ENCODE measurements at places on chromosomes 5 and 9.

DNA sequence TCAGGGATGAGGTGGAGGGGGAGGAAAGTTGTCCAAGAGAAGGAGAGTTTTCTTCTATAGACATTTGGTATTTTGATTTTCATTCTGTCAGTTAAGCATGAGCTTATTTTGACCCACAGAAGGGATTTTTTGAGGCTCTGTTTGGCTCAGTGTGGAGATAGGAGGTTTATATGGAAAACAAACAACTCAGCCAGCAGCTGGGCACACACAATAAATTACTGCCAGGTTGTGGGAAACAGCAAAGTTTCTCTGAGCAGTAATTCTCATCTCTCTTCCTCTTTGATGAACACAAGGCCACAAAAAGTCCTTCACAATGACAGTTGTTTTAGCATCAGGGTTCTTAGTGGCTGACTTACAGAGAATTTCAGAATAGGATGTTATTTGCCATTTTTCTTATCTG is 486.1 kb downstream of the KDM4C start:
- DNase-seq = no peak

DNA sequence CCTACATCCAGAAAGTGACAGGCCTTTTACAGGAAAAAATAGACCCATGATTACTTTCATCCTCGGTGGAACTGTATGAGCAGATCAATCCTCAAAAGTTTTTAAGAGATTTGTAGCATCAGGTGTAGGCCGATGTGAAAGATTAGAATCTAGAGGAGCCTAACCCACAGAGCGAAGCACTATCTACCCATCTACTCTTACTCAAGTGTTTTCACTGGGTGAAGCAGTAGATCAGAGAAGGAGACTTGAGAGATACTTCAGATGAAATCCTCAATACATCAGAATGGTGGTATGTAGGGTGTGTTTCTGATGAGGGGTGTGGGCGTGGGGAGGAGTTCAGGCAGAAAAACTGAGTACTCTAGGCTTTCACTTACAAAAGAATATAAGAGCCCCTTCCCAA is 192.8 kb downstream of the FER start:
- no peak for DNase-seq

GRCh38 chr5:111366388-111366787 is 142.2 kb downstream of the CAMK4 start:
- no peak for DNase-seq

DNA sequence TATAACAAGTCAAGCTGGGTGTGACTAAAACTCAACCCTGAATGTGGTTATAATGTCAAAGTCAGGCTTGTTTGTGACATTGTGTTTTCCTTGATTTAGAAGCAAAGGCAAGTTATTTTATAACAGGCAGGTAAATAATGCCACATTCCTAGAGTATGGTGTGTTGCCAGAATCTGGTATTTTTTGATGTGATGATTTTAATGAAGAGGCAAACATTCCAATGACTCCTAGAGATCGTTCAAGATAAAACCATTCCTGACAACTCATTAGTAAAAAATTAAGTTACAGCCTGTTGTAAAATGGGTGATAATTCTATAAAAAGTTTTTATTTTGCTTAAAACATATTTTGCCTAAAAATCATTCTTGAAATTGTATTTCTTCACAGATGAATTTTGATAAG is 60.0 kb downstream of the RAB14 start:
- no peak for DNase-seq

- no peak for DNase-seq
Measured at GRCh38 chr5:62214701-62215100, 91.3 kb upstream of the KIF2A start.

DNA sequence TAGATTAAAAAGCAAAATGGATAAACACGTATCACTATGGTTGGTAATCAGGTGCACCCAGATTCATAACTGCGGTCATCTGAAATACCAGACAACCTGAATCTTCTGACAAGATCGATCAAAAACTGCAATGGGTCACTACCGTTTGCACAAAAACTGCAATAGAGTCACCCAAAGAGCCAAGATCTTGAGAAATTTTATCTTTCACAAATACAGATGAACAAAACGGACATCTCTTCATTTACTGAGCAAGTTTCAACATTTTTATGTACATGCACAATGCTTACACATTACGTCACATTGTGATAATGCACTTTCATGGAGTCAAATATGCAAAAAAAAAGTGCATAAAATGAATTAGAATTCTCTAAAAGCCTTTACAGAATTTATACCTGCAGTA is 18.6 kb downstream of the PRKAA1 start:
- DNase-seq = no peak

- peak; percentile 5 for DNase-seq
Measured at GRCh38 chr5:53983568-53984460, 326.6 kb downstream of the ARL15 start.

DNA sequence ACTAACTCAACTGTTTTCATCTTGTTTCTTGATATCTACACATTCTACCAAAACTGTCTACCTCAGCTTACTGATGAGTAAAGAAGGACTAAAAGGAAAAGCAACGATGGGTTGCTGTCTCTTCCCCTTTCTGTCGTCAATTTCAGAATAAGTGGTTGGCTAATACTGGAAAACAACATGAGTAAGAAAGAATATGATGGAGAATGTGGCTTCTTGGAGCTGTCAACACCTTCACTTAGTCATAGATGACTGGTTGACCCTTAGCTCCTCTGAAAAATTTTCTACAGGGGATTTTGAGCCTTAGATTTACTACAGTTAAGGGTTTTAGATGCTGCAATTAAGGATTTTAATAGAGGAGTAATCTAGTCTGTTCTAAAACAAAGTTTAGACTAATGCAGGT is 797.9 kb downstream of the TLE4 start:
- DNase-seq = no peak

- no peak for DNase-seq
Measured at GRCh38 chr9:79829566-79830302, 258.0 kb downstream of the TLE4 start.

GRCh38 chr9:134509281-134509680 is 132.3 kb upstream of the COL5A1 start:
- no peak for DNase-seq

GRCh38 chr9:131728961-131729360 is 10.9 kb downstream of the RAPGEF1 start:
- no peak for DNase-seq

DNA sequence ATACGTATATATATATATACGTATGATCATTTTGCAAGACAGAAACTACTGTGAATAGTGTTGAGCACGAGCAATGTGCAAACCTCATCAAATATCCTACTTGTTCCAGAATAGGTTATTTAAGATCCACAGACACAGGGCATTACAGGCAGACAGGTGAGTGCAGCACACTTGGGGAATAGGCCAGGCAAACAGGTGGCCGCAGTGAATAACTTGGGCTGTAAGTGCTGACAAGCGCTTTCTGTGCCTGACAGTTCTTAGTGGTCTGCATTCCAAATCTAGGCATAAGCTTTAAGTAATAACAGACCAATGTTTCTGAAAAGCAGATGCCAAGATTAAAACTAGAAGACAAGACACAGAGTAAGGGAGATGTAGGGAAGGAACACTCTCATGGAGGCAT is 77.9 kb downstream of the LHFPL2 start:
- no peak for DNase-seq

DNA sequence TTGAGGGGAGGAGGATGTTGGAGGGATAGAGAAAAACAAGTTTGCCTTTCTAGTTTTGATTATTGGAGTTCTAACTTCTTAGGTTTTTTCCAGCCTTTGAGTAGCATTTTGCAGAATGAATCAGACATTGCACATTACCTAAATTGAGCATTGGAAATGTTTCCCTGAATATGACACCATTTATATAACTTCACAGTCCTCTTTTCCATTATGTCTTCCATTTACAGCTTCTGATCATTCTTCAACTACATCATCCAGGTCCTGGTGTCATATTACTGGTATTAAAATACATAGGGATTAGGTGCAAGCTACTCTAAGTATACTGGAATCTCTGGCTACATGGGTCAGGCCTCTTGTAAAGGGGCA is 286.1 kb downstream of the ARHGAP26 start:
- no peak for DNase-seq

- no peak for DNase-seq
Measured at GRCh38 chr5:41368158-41368557, 142.2 kb downstream of the PLCXD3 start.

DNA sequence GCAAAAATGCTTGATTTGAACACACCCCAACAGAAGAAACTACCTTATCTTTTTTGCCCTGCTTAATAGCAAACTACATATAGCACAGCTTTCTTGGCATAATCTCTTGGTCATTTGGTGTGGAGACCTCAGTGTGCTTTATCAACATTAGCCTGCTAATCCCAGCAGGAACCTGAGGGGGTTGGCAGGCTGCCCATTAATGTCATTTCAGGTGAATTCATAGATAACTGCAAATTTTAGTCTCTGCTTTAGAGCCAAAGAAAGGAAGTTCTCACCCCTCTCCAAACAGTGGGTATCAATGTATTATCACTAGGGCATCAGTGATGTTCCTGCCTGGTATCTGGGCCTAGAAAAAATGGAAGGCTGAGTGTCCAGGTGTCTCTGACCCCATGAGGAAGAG is 489.0 kb downstream of the NTRK2 start:
- no peak for DNase-seq

- no peak for DNase-seq
Measured at GRCh38 chr5:121763665-121764064, 88.0 kb upstream of the FTMT start.

GRCh38 chr5:88238732-88239131 is 29.9 kb downstream of the TMEM161B start:
- no peak for DNase-seq

DNA sequence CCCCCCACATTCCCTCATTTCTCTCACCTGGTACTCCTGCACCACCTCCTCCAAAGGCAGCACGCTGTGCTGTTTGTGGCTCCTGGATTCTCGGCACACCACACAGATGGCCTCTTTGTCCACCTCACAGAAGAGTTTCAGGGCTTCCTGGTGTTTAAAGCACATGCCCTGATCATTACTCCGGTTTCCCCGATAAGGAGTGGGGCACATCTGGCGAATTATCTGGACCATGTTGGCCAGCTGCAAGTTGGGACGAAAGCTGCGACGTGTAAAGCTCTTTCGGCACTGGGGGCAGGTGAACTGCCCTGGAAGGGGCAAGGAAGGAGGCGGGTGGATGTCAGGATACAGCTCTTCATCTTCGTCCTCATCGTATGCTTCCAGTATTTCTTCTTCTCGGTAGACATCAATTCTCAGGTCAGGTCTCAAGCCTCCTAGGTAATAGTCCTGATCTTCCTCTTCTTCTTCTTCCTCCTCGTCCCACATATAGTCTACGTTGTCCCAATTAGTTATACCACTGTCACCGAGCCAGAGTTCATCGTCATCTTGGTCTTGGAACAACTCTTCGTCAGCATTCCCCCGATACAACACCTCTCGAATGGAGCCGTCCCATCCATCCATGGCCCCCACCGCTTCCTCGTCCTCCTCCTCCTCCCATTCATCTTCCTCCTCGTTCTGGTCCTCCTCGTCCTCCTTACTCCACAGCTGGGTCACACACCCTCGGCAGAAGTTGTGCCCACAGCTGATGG is 796 bp downstream of the TRIM52 start:
- DNase-seq = no peak

DNA sequence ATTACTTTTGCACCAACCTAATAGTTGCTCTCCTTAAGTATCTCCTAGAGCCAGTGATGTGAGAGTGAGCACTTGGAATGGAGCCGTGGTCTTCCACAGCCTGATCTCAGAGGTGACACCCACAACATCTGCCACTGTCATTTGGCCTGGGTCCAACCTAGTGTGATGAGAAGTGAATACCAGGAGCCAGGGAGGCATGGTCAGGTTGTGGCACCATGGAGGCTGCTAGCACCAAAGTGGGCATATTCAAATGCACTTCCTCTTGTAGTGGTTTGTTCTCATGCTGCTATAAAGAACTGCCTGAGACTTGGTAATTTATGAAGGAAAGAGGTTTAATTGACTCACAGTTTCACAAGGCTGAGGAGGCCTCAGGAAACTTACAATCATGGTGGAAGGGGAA is 22.6 kb upstream of the CEP72 start:
- no peak for DNase-seq

- no peak for DNase-seq
Measured at GRCh38 chr5:151917904-151918303, 6.7 kb downstream of the GLRA1 start.

DNA sequence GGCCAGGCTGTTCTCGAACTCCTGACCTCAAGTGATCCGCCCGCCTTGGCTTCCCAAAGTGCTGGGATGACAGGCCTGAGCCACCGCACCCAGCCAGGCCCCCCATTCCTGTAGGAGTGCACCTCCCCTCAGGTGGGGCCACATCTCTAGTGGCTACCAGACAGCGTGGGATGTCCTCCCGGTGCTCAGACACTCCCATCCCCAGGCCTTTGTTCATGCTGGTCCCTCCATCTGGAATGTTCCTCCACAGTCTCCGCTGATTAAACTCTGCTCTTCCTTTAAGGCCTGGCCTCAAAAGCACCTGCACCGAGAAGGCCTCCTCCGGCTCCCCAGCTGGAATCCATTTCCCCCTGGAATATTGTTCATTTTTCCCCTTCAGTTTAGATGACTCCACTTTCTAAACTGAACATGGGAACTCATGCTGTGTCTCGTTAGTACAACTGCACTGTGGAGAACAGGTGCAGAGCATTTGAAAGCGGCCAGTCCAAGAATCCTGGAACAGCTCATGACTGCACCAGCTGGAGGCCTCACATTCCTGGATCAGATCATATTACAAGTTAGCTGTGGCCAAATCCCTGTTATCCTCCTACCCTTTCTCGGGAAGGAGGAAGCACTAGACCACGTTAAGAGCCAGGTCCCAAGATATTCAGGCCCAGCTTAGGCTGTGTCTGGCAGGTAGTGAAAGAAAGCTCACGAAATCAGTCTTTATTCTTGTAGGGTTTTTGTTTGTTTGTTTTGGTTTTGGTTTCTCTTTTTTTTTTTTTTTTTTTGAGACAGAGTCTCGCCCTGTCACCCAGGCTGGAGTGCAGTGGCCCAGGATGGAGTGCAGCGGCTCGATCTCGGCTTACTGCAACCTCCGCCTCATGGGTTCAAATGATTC is 10.8 kb upstream of the PRRC2B start:
- no peak for DNase-seq

GRCh38 chr9:134153450-134153849 is 10.9 kb downstream of the RNU6ATAC start:
- no peak for DNase-seq

DNA sequence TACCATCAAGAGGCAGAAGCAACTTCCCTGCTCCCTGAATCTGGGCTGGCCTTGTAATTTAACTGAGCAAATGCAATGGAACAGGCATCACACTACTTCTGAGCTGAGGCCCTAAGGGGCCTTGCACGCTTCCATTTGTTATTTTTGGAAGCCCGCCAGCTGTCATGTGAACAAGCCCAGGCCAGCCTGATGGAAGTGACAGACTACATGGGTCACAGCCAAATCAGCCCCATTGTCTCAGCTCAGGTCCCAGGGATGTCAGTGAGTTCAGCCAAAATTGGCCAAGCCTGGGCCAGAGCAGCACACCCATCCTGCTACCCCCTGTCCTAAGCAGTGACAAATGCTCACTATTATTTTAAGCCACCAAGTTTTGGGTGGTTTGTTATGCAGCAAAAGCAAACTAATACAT is 72.8 kb downstream of the PRRT1B start:
- no peak for DNase-seq

GRCh38 chr5:56522960-56523359 is 289.8 kb upstream of the ANKRD55 start:
- DNase-seq = no peak
